ENCODE measurements at places on chromosomes 3 and 15.

- H3K4me1 ChIP-seq, result no peaks in the 10 kb centered on the region
- H3K27me3 ChIP-seq, result no peaks in the 10 kb centered on the region
Observed at GRCh38 chr3:23246651-23247050, 43.5 kb downstream of the UBE2E2 start.

DNA sequence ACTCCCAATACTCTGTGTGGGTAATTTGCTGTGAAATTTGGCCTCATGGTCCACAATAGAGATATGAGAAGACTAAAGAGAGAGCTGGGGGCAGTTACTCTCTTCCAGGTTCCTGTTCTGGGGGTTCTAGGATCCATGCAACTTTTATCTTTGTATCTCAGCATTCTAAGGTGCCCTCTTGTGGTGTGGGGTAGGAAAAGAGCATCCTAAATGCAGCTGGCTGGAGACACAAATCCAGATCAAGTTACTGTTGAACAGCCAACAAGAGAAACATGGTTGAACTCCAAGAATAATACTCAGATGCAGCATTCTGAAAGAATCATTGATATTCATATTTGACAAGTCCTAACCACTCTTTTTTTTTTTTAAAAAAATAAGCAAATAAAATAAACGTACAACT is 238.2 kb downstream of the GREM1 start:
- H3K27ac ChIP-seq, result no peak overlapping the region
- no peak overlapping the region for H3K4me3 ChIP-seq
- no peak for DNase-seq
- H3K27me3 ChIP-seq, result no peaks in the 10 kb centered on the region

GRCh38 chr3:64318001-64318400 is 92.7 kb upstream of the PRICKLE2 start:
- H3K27ac ChIP-seq, result no peak overlapping the region
- H3K4me3 ChIP-seq, result no peak overlapping the region
- H3K4me1 ChIP-seq, result no peaks in the 10 kb centered on the region
- no peak for DNase-seq
- no peaks in the 10 kb centered on the region for H3K27me3 ChIP-seq

GRCh38 chr3:81741216-81741615 is 20.2 kb downstream of the GBE1 start:
- no peak for DNase-seq
- no peak overlapping the region for H3K4me3 ChIP-seq
- no peaks in the 10 kb centered on the region for H3K27me3 ChIP-seq
- no peaks in the 10 kb centered on the region for H3K36me3 ChIP-seq
- H3K4me1 ChIP-seq, result peaks cover 6% of the 10 kb centered on the region

DNA sequence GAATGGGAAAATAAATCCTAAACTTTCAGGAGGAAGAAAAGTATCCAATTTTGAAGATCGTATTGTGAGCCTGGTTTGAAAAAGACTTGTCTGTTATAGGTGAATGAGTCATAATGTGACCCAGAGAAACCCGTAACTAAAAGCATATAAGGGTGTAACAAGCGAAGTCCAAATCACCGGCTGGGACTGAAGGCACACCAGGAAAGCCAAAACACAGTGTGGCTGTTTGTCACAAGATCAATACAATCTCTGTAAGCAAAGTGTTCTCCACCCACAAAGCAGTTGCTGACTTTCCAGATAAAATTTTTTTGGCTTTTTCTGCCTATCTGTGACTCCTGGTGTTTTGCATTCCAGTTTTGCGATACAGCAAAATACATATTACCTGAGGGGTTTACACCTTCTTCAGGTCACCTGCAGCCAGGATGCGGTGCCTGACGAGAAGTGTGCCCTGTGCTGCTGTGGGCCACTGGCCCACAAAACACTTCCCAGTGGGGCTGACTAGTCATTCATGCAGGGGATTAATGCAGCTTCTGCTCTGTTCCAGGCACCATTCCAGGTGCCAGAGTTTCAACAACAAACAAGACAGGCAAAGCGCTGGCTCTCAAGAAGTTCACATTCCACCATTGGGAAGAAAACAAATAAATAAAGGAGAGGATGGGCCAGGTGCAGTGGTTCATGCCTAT is 14.4 kb downstream of the HES1 start:
- H3K36me3 ChIP-seq, result no peaks in the 10 kb centered on the region
- no peaks in the 10 kb centered on the region for H3K27me3 ChIP-seq
- H3K4me3 ChIP-seq, result no peak overlapping the region
- peak overlapping the region; percentile 84 for H3K27ac ChIP-seq
- peaks cover 11% of the 10 kb centered on the region for H3K4me1 ChIP-seq
- DNase-seq, result no peak

DNA sequence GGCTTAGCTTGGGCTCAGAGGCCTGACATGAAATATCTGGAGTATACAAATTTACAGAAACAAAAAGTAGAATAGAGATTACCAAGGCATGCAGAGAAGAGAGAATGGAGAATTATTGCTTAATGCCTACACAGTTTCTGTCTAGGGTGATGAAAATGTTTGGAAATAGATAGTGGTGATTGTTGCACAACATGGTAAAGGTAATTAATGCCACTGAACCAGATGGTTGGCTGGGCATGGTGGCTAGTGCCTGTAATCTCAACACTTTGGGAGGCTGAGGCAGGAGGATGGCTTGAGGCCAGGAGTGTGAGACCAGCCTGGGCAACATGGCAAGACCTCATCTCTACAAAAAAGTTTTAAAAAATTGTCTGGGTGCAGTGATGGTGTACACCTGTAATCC is 46.6 kb upstream of the OSBPL11 start:
- no peak overlapping the region for H3K4me3 ChIP-seq
- peak overlapping the region; percentile 54 for H3K27ac ChIP-seq
- DNase-seq, result no peak

DNA sequence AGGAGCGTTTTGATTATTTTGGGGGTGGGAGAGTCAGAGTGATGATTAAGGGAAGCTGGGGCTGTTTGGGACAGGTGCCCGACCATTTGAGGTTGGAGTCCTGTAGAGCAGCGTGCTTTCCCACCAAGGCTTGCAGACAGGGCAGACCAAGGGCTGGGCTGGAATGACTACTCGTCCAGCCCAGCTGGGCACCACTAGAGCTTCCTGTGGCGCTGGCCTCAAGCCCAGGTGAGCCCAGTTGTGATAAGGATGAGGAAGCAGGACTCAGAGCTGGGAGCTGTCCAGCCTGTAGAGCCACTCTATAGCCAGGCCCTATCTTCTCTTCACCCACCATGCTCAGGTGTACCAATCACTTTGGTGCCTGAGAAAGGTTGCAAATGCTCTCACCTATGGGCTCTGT is 75.8 kb upstream of the ACAN start:
- H3K4me1 ChIP-seq, result no peaks in the 10 kb centered on the region
- H3K27me3 ChIP-seq, result no peaks in the 10 kb centered on the region

GRCh38 chr15:63094495-63094931 is 27.1 kb upstream of the LACTB start:
- H3K4me1 ChIP-seq, result no peaks in the 10 kb centered on the region
- no peak overlapping the region for H3K27ac ChIP-seq
- no peak overlapping the region for H3K4me3 ChIP-seq
- H3K27me3 ChIP-seq, result no peaks in the 10 kb centered on the region
- DNase-seq, result no peak

DNA sequence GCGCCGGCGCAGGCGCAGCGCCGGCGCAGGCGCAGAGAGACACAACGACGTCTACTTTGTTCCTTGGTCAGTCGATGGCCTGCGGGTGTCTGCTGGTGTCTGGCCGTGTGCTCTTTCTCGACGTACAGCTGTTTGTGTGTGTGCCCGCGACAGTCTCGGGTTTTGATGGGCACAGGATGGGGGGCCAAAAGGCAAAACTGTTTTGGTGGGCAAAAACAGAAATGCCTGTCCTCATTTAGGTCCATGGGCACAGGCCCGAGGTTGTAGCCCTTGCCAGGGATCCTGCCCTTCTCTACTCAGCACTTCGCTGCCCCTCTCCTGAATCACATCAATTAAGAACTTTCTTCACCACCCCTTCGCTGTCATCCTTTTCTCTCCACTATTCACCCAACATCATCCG is 184.8 kb upstream of the CHL1 start:
- no peaks in the 10 kb centered on the region for H3K4me1 ChIP-seq
- DNase-seq, result no peak
- no peaks in the 10 kb centered on the region for H3K27me3 ChIP-seq
- H3K4me3 ChIP-seq, result no peak overlapping the region
- H3K27ac ChIP-seq, result no peak overlapping the region

- H3K4me1 ChIP-seq, result no peaks in the 10 kb centered on the region
- H3K4me3 ChIP-seq, result no peak overlapping the region
- no peak overlapping the region for H3K27ac ChIP-seq
- DNase-seq, result no peak
- no peaks in the 10 kb centered on the region for H3K36me3 ChIP-seq
Observed at GRCh38 chr3:155504682-155505081, 211.2 kb upstream of the STRIT1 start.

- no peaks in the 10 kb centered on the region for H3K36me3 ChIP-seq
- no peak for DNase-seq
- peaks cover 22% of the 10 kb centered on the region for H3K4me1 ChIP-seq
- no peaks in the 10 kb centered on the region for H3K27me3 ChIP-seq
- H3K27ac ChIP-seq, result no peak overlapping the region
Observed at GRCh38 chr3:32423956-32424557, 32.4 kb downstream of the CMTM7 start.

DNA sequence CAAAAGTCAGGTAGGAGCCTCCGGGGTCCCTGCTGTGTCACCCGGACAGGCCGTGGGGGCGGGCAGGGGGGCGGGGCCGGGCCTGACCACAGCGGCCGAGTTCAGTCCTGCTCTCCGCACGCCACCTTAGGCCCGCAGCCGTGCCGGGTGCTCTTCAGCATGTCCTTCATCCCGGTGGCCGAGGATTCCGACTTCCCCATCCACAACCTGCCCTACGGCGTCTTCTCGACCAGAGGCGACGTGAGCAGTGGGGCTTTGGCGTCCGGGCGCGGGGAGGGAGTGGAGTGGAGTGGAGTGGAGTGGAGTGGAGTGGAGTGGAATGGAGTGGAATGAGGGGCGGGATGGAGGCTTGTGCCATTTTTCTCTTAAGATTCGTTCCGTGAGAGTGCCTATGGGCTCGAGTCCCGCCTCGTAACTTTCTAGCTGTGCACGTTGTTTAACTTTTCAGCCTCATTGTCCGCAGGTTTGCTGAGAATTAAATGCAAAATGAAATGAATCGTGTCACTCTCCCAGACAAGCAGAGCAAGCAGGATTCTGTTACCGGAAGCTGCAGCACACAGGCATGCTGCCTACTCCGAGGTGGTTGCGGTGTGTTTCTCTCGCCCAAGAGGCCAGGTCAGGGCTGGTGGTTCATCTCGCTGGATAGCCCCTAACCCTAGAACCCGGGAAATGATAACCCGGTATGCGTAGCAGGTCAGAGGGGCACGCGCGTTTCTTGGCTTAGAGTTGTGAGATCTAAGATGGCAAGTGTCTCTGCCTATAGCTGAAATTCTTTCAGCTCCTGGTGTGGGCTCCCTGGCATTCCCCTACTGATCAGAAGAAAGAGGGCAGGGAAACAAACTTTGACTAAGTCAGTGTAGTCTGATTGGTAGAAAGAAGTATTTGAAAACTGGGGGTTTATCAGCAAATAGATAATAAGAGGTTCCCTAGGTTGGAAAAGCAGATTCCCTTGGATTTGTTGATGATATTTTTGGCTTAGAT is at the start of gene FAH:
Gene FAH, plus strand, starts transcription at position 104 of the 981 bp plus-strand sequence. Its CDS starts 56 bp downstream, at position 160.
- no peak for DNase-seq
- H3K4me3 ChIP-seq, result peak within 1 kb of the TSS; percentile 61
- no peaks in the 10 kb centered on the region for H3K36me3 ChIP-seq
- peak within 1 kb of the TSS; percentile 85 for H3K27ac ChIP-seq
- H3K4me1 ChIP-seq, result peaks cover 19% of the 10 kb centered on the region

- H3K27ac ChIP-seq, result no peak overlapping the region
- H3K4me1 ChIP-seq, result no peaks in the 10 kb centered on the region
- no peak overlapping the region for H3K4me3 ChIP-seq
- H3K27me3 ChIP-seq, result no peaks in the 10 kb centered on the region
Observed at GRCh38 chr15:25240461-25241021, 198.3 kb downstream of the UBE3A start.

- H3K27ac ChIP-seq, result no peak overlapping the region
- no peaks in the 10 kb centered on the region for H3K36me3 ChIP-seq
- no peaks in the 10 kb centered on the region for H3K27me3 ChIP-seq
- H3K4me1 ChIP-seq, result peaks cover 10% of the 10 kb centered on the region
Observed at GRCh38 chr3:122355612-122356011, 27.4 kb downstream of the MIX23 start.

- no peak for DNase-seq
- H3K4me1 ChIP-seq, result no peaks in the 10 kb centered on the region
- no peak overlapping the region for H3K27ac ChIP-seq
- no peak overlapping the region for H3K4me3 ChIP-seq
Observed at GRCh38 chr15:77516076-77516475, 95.4 kb downstream of the HMG20A start.

DNA sequence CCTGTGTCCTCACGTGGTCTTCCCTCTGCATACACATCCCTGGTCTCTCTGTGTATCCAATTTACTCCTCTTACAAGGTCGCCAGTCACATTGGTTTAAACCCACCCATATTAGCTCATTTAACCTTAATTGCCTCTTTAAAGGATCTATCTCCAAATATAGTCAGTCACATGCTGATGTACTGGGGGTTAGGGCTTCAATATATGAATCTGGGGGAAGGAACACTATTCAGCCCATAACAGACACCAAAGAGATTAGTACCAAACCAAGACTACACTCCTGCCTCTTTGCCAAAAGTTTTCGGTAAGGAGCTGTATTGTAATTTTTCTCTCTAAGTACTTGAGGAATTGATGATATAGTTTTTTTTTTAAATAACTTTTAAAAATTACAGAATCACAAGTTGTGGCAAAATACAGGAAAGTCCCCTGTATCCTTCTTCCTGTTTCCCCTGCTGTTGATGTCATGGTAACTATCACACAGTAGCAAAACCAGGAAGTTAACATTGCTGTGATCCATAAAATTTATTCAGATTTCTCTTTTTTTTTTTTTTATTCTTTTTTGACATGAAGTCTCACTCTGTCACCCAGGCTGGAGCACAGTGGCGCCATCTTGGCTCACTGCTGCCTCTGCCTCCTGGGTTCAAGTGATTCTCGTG is 67.8 kb downstream of the SLCO3A1 start:
- DNase-seq, result no peak
- no peaks in the 10 kb centered on the region for H3K4me1 ChIP-seq
- no peak overlapping the region for H3K4me3 ChIP-seq
- H3K27me3 ChIP-seq, result no peaks in the 10 kb centered on the region
- H3K36me3 ChIP-seq, result no peaks in the 10 kb centered on the region

GRCh38 chr3:82088749-82089148 is 327.3 kb upstream of the GBE1 start:
- no peak for DNase-seq
- no peak overlapping the region for H3K27ac ChIP-seq
- no peak overlapping the region for H3K4me3 ChIP-seq
- H3K27me3 ChIP-seq, result no peaks in the 10 kb centered on the region
- H3K36me3 ChIP-seq, result no peaks in the 10 kb centered on the region

GRCh38 chr3:123028233-123028828 is 768 bp upstream of the SEMA5B start:
- no peaks in the 10 kb centered on the region for H3K27me3 ChIP-seq
- no peak for DNase-seq
- no peak overlapping the region for H3K27ac ChIP-seq
- peaks cover 20% of the 10 kb centered on the region for H3K4me1 ChIP-seq
- H3K36me3 ChIP-seq, result no peaks in the 10 kb centered on the region

- H3K27me3 ChIP-seq, result no peaks in the 10 kb centered on the region
- H3K4me3 ChIP-seq, result no peak overlapping the region
- DNase-seq, result no peak
Observed at GRCh38 chr3:188745031-188745430, 426.7 kb upstream of the TPRG1 start.
